ENCODE measurements at places on chromosomes 13 and 19.
A peak's percentile ranks its signal among the peaks of the same experiment; 100 is the strongest.

GRCh38 chr13:83503424-83503823 lies 378.9 kb downstream of the SLITRK1 start:
- no peak for DNase-seq

DNA sequence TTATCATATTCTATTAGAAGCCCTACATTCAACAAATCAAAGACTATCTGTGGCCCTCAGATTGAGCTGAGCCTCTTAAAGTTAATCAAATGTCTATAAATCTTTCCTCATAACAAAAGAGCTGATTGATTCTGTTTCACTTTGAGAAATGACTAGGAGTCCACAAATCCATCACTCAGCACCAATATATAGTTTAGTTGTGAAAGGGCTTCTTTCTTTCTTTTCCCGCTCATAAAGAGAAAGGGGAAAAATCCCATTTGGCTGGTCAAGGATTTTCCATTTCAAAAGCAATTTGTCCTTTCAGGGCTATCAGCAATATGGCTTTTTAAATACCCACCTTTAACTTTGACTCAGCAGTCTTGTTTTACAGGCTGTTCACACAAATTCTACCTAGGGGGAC lies 408.5 kb upstream of the PCDH20 start:
- no peak for DNase-seq

DNA sequence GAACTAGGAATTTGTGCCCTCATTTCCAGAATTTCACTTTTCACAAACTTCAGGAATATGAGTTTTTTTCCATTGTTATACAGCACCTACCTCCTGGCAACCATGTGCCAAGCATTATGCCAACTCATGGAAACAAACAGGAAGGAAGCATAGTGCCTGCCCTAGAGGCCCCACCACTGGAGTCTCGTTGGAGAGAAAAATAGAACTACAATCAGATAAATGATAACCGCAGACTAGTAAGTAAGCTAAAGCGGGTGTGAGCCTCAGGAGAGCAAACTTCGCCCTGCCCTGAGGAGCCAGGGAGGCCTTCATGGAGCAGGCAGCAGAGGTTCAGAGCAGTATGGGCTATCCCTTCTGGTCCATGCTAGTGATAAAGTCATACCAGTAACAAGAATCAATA lies 75.9 kb downstream of the FRY start:
- no peak for DNase-seq

DNA sequence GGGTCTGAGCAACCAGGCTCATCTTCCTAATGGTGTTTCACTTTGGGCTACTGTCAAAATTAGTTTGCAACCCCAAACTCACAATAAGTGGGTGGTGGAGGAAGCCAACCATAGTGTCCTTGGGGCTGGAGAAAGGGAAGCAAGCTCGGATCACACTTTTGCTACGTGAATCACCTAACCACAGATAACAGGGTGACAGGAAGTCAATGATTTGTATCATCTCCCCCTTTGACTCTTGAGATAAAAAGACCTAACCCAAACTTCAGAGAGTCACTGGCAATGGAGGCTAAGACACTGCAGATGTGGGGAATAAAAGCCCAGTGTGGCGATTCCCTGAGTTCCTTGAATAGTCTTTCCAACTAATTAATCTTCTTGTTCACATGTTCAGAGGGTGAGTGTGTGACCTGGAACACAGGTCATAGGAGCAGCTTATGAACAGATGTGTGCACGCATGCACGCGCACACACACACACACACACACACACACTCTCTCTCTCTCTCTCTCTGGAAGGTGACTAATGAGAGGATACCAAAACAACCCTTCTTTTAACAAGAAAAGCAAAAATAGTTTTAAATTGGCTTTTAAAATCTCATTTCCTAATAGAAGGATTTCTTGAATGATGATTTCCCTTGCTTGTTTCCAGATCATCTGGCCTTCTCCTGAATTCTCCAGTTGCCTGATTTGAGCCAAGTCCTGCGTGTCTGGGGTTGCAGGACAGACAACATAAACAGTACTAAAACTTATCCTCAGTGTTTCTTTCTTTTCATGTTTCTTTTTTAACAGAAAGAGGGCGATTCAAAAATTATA lies 21.2 kb upstream of the DOCK9 start:
- no peak for DNase-seq

DNA sequence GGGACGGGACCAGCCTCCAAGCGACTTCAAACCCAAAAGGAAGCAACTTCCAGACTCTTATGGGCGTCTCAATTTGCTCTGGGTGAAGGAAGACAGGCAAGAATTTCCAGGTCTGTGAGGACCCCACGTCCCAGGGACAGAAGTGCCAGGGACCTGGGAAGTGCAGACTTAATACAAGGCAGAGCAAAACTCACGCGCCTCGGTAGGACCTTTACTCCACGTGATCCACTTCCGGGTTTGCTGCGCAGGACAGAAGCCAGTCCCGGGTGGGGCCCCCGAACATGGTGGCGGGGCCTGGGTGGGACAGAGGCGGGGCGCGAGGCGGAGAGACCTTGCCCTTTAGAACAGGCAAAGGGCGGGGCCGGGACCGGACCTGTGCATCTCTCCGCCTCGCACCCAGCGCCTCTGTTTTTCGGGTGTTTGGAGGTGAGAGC lies 9.3 kb downstream of the ZNF611 start:
- no peak for DNase-seq

- DNase-seq: no peak
Measured at GRCh38 chr13:37069597-37070103, 10.2 kb upstream of the SUPT20H start.

DNA sequence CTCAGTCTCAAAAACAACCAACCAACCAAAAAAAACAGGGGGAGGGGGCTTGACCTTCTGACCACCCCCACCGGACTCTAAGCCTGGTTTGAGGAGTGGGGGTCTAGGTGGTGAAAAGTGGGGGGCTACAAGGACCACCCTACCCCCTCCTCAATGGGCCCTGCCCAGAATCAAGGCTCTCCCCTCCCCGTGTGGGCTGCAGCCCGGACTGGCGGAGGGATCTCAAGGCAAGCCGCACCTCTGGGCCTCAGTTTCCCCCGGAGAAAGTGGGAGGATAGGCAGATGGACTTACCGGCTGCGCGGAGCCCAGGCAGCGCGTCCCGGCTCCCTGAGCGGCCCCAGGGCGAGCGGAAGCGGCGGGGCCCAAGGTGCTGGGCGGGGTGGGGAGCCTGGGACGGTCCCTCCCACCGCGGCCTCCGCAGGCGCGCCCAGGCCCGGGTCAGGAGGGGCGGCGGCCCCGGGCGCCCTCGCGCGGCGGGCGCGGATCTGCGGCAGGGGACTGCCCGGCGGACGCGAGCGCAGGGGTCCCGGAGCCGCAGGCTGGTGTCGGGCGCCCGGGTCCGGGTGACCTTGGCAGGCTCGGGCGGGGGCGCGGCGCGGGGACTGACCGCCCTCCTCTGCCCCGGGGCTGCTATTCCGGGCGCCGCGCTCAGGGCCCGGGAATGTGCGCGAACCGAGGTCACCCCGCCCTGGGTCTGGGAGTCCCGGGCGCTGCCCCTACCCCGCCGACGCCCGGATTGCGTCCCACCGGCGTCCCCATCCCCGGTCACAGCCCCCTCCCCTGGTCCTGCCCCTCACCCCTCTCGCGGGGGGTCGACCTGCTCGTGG lies at the start of gene ADAMTSL5:
ADAMTSL5 (minus strand) TSS at position 349 of the 828 bp plus-strand sequence. CDS start 2,076 bp downstream, outside the sequence.
- no peak for DNase-seq

GRCh38 chr19:13396250-13397080 lies 109.8 kb downstream of the CACNA1A start:
- peak; percentile 26 for DNase-seq
